ENCODE measurements at places on chromosomes 5 and 9.

DNA sequence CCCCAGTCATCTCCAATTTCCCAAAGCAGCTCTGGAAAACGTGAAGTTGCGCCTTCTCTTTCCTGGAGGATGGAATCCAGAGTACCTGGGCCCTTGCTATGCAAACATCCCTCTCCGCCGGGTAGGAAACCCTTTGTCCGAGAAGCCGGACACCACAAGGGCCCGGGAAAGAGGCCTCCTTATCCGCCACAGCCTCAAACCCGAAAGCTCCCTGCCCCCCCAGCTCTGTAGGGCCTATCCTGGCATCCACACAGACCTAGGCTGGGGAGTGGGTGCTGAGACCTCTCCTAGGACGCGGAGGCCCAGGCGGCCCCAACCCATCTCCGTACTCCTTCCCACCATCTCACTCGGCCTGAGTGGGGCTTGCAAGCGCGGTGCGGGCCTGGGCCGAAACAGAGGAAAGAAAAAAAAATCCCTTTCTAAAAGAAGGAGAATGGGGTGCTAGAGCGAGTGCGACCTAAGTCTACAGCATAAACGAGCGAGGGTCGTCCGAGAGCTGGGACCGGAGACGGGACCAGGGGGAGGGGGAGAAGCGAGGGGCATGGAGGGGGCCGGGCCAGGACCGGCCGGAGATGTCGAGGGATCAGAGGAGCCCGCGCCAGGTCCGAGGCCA, 624 bp downstream of the FBXW11 start:
- no peak for DNase-seq

DNA sequence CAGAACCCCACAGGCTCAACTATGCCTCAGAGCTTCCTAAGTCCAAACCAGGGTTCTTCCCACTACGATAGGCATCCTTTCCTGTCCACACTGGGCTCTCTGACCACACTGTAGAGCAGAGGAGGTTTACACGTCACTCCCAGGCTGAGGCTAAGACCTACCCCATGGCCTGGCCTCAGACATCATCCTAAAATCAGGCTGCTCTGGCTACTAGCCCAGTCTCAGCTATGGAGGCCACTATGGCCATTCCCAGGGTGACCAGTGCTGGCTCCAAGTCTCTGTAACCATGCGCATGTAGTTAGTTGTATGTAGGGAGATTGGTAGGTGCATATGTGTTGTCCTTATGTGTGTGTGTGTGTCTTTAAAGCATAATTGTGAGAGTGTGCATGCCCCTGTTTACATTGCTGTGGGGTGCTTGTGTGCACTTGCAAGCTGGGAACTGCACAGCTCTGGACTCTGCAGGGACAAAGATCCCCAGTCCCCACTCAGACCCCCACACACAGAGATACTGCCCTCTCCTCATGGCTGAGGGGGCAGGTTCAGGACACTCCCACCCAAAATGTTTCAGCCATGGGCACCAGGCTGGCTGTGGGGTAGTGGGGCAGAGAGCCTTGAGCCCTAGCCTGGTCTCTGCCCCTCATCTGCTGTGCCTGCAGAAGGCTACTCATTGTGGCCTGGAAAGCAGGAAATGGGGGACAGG, 12.3 kb downstream of the PDLIM4 start:
- DNase-seq = no peak

GRCh38 chr5:74367934-74368333, 272.6 kb downstream of the ENC1 start:
- no peak for DNase-seq

DNA sequence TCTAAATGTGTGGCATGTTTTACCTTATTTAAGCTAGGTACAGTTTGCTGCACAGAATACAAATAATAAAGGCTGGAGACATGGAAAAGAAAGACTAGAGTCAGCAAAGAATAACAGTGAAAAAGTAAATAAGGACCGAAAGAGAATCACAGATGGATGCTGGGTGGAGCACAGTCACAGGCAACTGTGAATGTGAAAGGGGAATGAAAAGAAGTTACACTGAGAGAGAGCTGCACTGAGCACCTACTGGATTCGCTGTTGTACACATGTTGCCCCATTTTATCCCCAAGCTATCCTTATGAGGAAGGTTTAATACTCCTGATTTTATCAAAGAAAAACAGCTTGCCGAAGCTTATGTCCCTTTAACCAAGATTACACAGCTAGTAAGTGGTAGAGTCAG, 165.4 kb upstream of the RGMB start:
- DNase-seq = no peak

- no peak for DNase-seq
Observed at GRCh38 chr5:126410623-126411022, 12.6 kb upstream of the GRAMD2B start.

GRCh38 chr5:10987925-10988504, 227.0 kb upstream of the DAP start:
- DNase-seq = peak; percentile 28

DNA sequence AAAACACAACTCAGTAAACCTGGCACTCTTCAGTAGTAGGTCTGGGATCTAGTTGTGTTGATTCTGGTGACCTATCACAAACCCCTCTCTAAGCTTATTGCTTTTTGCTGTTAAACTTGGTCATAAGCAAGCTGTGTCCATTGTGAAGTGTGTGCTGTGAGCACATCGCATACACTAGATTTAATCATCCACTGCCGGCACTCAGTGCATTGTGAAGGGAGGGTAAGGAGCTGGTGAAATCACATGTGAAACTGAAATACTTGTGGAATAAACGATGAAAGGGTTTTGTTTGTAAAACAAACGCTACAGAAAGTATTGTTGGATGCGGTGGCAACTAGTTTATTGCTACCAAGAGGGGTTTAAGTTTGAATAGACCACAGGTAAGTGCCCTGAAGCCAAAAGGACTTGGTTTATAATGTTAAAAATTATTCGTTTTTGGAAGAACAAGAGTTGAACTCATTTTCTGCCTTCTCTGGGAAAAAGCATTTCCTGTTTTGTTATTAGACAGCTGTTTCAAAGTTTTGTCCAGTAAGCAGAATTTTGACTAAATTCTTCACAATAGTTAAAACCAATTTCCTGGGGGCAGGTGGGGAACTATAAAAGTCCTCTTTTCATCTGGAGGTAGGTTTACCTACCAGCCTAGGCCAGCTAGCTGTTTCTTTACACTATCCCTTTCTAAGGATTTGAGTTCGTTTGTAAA, 24.6 kb downstream of the TJP2 start:
- no peak for DNase-seq
